ENCODE measurements at places on chromosomes 7 and 10. TPM values are rescaled to one million over a fixed set of nuclear protein-coding genes. Genes with fewer than 3 reads are reported as not detected.

SAP25 gene
- total RNA-seq: not detected

PBLD gene
- total RNA-seq: 1.8 TPM

MCM10 gene
- total RNA-seq: 14.2 TPM

MYO3A gene
- not detected for total RNA-seq

ZNF736 gene
- total RNA-seq: 6.6 TPM

CHST15 gene
- 24.1 TPM for total RNA-seq

Measured in bladder microvascular endothelial cell (primary cell).